ENCODE measurements at places on chromosomes 13 and 19.

GRCh38 chr13:37616131-37616530 is 17.6 kb upstream of the POSTN start:
- DNase-seq: no peak

DNA sequence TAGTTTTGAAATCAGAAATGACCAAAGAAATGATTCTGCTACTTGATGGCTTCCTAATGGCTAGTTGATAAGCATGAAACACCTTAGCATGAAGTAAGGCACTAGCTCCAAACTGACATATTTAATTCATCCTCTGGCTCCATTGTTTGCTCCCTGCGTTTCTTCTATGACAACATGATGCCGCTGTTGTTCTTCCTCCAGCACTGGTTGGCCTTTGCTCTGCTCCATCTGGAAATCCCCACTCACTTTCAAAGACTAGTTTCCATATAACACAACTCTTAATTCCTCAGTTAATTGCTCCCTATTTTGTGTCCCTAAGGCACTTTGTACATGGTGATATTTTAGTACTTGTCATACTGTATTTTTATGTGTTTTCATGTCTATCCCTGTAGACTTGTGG is 151.6 kb downstream of the GPC6 start:
- no peak for DNase-seq

- DNase-seq: no peak
These were observed 2.4 kb downstream of the RAB3D start for GRCh38 chr19:11337080-11337479.

DNA sequence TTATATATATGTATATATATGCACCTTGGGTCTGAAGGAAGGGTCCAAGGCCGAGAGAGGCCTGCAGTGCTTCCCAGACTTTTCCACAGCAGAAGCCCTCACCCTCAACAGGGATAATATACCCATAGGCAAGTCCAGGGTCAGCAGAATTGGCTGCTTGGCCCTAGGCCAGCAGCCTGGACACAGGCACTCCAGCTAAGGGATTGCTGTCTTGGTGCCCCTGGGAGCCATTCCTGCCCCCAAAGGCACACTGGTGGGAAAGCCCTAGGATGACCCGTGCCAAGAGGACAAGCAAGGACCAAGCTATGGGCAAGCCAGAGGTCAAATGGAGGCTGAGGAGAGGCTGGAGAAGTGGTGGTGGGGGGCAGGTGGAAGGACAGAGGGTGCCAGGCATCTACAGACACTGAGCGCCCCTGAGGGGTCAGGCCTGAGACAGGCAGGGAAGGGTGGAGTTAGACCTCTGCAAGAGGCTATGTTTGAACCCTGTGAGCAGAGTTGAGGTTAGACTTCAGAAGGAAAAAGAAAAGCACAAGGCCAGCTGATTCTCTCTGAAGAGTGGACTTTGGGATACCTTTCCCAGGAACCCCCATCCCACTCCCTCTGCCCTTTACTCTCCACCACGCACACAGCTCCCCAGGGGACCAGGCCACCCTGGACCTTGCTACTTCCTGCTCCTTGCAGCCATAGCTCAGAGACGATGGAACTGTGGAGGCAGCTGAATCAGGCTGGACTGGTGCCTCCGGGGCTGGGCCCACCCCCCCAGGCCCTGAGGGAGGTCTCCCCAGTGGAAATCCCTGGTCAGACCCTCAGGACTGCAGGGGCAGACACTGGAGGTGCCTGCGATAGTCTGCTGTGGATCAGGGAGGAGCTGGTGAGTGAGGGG is at the start of gene ERICH4:
Gene ERICH4 (plus strand): TSS at position 684 of the 883 bp plus-strand sequence. CDS start 14 bp downstream, at position 698.
- DNase-seq: no peak

- DNase-seq: no peak
These were observed 14.1 kb downstream of the SHANK1 start for GRCh38 chr19:50705422-50706019.

Data from stimulated activated CD4-positive, alpha-beta T cell treated with anti-CD3 and anti-CD28 coated beads, Interleukin-4, amount 100 ng/mL, for 4 hours (primary cell).